ENCODE measurements at places on chromosomes 5 and 9. TPM values are rescaled to one million over a fixed set of nuclear protein-coding genes. Genes with fewer than 3 reads are reported as not detected.

- H3K4me1 ChIP-seq = no peaks in the 10 kb centered on the region
- no peaks in the 10 kb centered on the region for H3K27me3 ChIP-seq
- H3K27ac ChIP-seq = no peak overlapping the region
- H3K36me3 ChIP-seq = no peaks in the 10 kb centered on the region
- H3K4me3 ChIP-seq = no peak overlapping the region
- DNase-seq = no peak
Observed at GRCh38 chr5:39638813-39639212, 214.0 kb upstream of the DAB2 start.

SPACA9 gene
- 2.3 TPM for total RNA-seq

SMIM33 gene
- not detected for total RNA-seq

ACOT12 gene
- not detected for total RNA-seq

TAS2R1 gene
- total RNA-seq = not detected

NR2F1-AS1 gene
- 2.7 TPM for total RNA-seq
